ENCODE measurements at places on chromosomes 4 and X. TPM values are rescaled to one million over a fixed set of nuclear protein-coding genes. Genes with fewer than 3 reads are reported as not detected.

The SCML1 gene
- 12.3 TPM for total RNA-seq

The RGS12 gene
- total RNA-seq: 59.5 TPM

The NPNT gene
- total RNA-seq: 217 TPM

DNA sequence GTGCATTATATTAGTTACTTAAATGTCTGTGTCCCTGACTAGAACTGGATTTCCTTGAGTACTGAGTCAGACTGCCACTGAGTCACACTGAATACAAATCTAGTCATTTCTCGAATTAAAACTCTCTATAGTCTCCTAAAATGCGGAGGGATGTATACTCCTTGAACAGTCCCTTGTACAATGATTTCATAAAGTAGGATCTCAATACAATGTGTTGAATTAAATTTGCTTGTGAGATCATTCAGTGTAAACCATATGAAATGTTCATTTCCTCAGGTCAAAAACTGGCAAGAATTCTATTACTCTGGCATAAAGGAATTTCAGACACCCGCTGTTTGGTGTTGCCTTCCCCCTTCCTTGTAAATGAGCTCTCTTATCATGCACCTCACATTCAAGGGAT is 17.5 kb upstream of the FAM241A start:
- DNase-seq: no peak

- peak; percentile 41 for DNase-seq
Measured at GRCh38 chrX:109886122-109886761, 116.7 kb upstream of the TMEM164 start.

- DNase-seq: no peak
Measured at GRCh38 chrX:23435575-23435974, 100.9 kb downstream of the PTCHD1 start.

DNA sequence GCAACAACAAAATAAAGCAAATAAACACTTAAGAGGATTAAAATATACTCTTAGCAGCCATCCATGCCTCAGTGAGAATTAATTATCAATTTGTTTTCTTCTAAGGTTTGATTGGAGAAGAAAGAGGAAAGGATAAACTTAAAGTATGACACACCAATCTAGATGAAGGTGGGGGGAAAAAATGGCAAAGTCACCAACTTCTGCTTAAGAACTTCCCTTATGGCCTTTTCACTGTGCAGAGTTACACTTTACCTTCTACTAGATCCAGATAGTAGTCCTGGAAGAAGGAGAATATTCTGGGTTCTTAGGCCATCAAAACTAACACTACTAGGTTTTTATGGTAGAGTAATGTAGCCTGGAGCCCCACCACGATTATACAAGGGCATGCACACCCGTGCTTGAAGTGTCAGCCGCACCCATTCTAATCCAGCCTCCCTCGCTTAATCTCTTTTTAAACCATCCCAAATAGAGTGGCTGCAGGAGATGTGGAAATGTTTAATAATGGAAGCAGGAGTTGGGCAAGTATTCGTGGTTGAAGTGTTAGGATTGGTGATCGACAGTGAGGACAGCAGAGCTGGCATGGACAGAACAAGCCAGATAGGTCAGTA is 14.1 kb downstream of the ENPEP start:
- DNase-seq: no peak

The CFP gene
- 24.8 TPM for total RNA-seq

DNA sequence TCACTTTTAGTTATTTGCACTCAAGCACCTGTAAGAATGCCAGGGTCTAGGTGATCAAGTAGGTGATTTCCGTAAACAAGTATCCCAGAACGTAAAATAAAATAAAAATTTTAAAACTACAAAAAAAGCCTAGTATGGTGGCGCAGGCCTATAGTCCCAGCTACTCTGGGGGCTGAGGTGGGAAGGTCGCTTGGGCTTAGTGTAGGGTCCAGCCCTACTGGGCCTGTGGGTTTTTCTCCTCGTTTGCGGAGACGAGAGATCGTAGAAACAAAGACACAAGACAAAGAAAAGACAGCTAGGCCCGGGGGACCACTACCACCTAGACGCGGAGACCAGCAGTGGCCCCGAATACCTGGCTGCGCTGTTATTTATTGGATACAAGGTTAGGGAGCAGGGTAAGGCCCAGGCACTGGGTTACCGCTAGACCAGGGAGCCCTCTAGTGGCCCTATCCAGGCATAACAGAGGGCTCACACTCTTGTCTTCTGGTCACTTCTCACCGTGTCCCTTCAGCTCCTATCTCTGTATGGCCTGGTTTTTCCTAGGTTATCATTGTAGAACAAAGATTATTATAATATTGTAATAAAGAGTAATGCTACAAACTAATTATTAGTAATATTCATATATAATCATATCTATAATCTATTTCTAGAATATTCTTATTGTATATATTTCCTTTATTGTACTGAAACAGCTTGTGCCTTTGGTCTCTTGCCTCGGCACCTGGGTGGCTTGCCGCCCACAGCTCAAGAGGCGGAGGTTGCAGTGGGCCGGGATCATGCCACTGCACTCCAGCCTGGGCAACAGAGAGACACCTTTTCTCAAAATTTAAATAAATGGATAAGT is 38.4 kb downstream of the SAGE1 start:
- peak; percentile 44 for DNase-seq

- no peak for DNase-seq
Measured at GRCh38 chr4:26325191-26325590, 4.4 kb downstream of the RBPJ start.

DNA sequence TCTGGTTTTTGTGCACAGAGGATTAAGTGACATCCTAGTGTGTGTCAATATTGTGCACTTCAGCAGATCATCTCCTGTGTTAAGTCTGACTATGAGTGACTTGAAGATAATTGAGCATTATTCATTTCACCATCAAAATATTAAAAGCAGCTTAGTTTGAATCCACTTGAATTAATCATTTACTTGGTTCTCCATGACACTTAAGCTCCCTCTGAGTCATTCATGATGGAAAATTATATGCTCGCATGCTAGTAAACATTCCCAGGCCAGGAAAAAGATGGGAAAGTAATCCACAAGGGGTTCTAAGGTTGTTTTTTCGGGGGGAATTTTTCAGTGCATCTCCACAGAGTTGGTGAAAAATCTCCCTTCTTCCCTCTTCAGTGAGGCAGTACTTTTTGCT is 97.2 kb upstream of the EOLA2 start:
- DNase-seq: no peak

GRCh38 chr4:175789647-175790046 is 22.4 kb downstream of the GPM6A start:
- DNase-seq: no peak

The LRRC66 gene
- 0.21 TPM for total RNA-seq

DNA sequence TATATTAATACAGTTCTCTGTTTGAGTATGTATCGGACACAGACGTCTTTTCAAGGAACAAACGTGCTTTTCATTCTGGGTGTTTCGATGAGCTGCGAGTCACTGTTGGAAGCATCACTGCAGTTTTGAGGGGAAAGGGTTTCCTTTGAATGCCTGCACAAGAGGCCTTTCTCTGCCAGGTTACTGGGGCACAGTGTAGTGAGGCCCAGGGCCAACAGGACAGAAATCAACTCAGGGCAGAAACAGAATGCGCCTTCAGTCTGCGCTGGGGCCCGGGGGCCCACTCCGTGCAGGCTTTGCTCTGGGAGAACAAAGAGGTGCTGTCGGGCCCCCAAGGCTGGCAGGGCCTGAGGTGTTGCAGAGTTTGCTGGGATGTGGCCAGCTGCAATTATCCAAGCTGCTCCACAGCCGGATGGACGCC is 2.3 kb upstream of the PPP2R3B start:
- DNase-seq: no peak

GRCh38 chr4:3387154-3387942 is 54.4 kb upstream of the HGFAC start:
- DNase-seq: peak; percentile 48

The CCDC149 gene
- 23.8 TPM for total RNA-seq

GRCh38 chr4:47373174-47373573 is 90.3 kb downstream of the COMMD8 start:
- DNase-seq: no peak

- DNase-seq: no peak
Measured at GRCh38 chr4:97589481-97590196, 553.6 kb downstream of the STPG2 start.

DNA sequence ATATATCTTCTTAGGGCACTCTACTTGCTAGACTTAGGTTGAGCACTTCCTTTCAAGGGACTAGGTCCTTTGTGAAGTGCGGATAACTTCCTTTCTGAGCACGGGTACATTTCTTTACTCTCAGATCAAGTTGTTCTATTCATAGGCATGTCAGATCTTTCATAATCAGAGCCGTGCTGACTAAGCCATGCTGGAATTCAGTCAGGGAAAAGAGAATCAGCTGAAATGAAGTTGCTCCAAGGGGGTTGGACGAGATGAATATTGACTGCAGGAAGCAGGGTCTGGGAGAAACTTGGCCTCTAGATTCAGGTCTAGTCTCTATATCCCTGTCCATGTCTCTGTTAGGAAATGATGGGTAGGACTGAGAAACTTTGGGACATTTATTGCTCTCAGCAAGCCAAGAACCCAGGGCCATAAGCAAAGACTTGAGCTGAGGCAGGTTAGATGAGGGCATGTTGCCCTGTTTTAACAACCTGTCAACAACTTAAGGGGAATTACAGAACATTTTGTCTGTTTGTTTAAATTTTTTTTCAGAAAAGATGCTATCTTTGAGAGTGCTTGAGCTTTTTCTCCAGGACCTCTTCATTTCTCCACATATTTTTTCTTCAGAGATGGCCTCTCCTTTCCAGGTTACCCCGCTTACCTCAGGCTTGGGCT is 28.3 kb downstream of the AREG start:
- DNase-seq: no peak

DNA sequence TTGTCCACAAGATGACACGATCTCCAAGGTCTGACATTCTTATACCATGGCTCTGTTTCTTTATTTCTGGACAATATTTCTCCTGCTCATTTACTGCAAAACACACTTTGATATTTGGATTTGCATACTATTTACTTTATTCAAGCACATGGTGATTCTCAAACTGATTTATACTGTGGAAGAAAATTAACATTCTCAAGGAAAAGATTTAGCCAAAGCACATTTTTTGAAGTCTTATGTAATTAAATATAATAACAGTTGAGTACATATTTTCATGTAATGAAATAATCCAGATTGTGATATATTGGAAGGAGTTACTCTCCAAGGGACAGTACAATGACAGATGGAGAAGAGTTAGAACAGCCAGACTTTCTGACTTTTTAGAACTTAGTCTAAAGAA is 155.8 kb upstream of the CT83 start:
- no peak for DNase-seq

DNA sequence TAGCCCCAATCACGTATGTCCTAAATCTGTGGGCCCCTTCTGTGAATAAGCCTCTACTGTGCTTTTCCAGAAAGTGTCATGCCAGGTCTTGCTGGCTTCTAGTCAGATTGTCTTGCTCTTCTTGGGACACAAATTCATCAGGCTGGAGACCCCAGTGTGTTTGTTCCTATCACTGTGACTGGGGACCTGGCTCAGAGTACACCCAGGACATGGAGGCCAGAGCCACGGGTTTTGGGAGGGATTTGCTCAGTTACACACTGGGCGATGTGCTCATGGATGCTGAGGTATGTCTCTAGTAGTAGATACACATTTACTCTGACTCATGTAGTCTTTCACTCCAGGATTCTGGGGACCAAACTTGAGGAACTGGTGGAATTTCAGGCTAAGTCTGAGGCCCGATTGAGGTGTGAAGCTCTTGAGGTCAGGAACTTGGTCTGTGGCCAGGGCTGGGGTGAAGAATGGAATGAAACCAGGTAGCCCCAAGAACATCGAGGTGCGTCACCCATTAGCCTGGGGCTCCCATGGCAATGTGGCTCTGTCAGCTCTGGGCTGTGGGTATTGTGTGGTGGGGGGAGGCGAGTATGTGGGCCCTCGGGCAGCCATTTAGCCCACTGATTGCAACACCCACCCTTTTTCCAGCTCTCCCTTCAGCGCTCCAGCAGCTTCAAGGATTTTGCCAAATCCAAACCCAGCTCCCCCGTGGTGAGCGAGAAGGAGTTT is 7.7 kb downstream of the SASH3 start:
- DNase-seq: no peak

The ALB gene
- 2.3 TPM for total RNA-seq

DNA sequence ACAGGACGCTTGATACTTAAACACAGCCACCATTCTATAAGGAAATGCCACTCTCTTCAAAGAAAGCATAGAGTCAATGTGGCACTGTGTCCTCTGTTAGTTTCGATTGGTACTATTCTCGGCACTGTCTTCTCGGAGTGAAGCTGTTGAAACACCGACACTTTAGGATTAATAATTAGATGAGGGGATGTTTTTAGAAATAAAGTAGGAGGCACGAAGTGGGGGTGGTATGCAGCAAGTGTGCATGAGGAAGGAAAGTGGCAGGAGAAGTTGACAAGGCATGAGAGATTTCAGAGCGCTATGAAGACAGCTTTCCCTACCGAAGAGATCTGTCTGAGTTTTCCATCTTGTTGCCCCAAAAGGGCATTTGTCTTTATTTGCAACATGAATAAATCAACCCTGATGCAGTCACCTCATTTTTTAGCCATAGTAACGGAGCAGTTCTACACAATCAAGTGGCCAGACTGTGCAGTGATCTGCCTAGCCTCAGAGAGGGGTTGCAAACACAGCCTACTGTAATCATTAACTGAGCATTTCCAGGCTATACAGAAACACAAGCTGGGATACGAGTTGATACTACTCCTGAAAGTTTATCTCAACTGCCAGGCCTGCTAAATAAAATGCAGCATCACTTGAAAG is 8.3 kb downstream of the GPRIN3 start:
- DNase-seq: no peak

- DNase-seq: no peak
Measured at GRCh38 chrX:6968231-6968630, 179.3 kb upstream of the STS start.

DNA sequence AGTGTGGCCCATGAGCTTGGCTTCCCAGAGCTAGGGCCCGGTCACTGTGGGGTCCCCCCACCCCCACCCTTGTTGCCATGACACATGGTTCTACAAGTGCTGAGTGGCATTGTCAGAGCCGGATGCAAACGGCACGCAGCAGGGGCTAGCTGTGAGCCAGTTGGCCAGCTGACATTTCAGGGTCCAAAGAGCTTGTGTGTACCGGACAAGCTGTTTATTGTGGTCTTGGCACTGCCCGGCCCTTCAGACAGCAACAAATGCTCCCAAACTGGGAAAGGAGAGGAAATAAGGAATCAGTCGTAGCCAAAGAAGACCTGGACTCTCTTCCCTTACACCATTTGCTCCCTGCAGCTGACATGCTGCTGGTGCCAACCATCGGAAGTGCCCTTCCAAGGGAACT is 36.8 kb downstream of the TSC22D3 start:
- no peak for DNase-seq

The DCAF4L1 gene
- total RNA-seq: 0.53 TPM

The UGT2A1 gene
- total RNA-seq: not detected

DNA sequence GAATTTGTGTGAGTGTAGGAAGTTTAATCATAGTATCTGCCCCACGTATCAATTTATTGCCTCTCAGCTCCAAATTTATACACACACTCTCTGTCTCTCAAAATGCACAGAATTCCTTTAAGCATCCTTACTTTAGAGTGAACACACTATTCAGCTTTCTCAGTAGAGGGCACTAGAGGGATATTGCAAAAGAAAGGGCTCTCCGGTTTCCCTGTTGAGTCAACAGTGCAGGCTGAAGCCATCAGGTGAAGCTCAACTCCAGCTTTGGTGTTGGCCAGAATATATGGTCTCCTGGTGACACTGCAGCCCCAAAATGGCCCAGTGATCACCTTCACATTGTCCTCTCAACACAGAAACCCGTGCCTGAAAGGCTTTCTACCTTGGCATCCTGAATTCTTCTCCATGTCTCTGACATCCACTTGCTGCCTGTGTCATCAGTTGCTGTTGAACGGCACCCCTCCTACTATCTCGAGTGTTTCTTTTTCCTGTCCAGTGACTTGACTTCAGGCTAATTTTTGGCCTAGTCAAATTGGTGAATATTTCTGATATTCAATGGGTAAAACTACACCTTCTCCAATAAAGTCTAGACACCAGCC is 670.5 kb downstream of the GABRG1 start:
- DNase-seq: no peak

GRCh38 chr4:125838202-125838601 is 523.4 kb downstream of the FAT4 start:
- no peak for DNase-seq
